ENCODE measurements at places on chromosomes 4 and X. TPM values are rescaled to one million over a fixed set of nuclear protein-coding genes. Genes with fewer than 3 reads are reported as not detected.

ADH5 gene
- 175 TPM for total RNA-seq

ARSJ gene
- 22.5 TPM for total RNA-seq

STOX2 gene
- 0.82 TPM for total RNA-seq

SASH3 gene
- total RNA-seq = not detected

L1CAM gene
- 0.23 TPM for total RNA-seq

GLUD2 gene
- 0.68 TPM for total RNA-seq

All from smooth muscle cell of the coronary artery (primary cell).